ENCODE measurements at places on chromosomes 16 and 17. TPM values are rescaled to one million over a fixed set of nuclear protein-coding genes. Genes with fewer than 3 reads are reported as not detected.
A peak's percentile ranks its signal among the peaks of the same experiment; 100 is the strongest.

DNA sequence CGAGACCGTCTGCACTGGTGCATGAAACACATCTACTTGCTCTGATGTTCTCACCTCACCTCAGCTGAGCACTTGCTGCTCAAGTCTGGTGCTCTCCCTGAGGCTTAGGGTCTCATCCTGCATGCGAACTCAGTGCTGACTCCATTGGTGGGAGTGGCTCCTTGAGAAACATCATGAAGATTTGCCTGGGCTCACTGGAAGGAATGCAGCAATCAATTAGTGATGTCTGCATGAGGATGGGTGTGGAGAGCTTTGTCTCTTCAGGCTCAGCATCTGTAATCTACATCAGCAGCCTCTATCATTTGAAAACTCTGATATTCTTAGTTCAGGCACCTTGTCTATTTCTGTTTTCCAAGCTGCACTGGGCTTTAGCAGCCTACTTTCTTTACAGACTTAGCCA, 204.4 kb downstream of the IRF8 start:
- no peak for DNase-seq
- no peak overlapping the region for H3K4me3 ChIP-seq
- peaks cover 15% of the 10 kb centered on the region for H3K27me3 ChIP-seq
- H3K27ac ChIP-seq, result no peak overlapping the region
- H3K4me1 ChIP-seq, result no peaks in the 10 kb centered on the region
- H3K36me3 ChIP-seq, result no peaks in the 10 kb centered on the region

LPCAT2 gene
- 12.3 TPM for polyA plus RNA-seq

KRTAP3-2 gene
- not detected for polyA plus RNA-seq

DNA sequence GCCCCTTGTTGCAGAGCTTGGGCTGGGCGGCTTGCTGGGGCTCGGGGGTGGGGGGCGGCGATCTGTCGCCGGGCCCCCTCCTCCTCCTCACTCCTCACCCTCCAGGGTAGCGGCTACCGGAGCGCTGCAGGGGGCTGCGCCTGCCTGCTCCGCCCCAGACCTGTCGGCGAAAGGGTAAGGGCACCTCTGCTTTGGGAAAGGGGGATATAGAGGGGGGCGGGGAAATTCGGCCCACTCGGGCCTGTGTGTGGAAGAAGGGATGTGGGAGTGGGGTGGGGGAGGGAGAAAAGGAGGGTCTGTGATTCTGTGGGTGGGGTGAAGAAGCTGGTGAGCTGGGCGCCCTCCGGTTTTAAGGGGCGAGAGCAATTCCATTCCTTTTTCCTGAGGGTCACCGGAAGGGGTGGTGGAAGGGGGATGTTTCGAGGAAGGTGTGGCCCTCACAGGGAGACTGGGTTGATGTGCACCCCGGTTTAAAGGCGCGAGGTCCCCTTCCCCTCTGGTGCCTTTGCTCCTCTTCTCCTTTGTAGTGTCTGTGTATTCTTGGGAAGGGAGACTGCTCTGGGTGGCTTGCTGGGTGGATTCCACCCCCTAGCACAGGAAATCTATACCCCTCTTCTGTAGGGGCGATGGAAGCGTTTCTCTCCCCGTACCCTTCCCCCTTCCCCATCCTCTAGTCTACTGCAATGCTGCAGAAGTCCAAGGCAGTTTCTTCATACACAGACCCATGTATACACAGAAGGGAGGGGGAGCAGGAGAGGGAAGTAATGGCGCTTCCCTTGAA, 878 bp downstream of the TAOK1 start:
- no peak overlapping the region for H3K4me3 ChIP-seq
- peak overlapping the region; percentile 92 for H3K27ac ChIP-seq
- no peak for DNase-seq
- no peaks in the 10 kb centered on the region for H3K36me3 ChIP-seq
- peaks cover 31% of the 10 kb centered on the region for H3K4me1 ChIP-seq
- H3K27me3 ChIP-seq, result no peaks in the 10 kb centered on the region

GRCh38 chr17:14310101-14310500, 9.2 kb downstream of the HS3ST3B1 start:
- no peaks in the 10 kb centered on the region for H3K27me3 ChIP-seq
- no peak overlapping the region for H3K4me3 ChIP-seq
- DNase-seq, result no peak
- H3K4me1 ChIP-seq, result peaks cover 15% of the 10 kb centered on the region
- H3K27ac ChIP-seq, result no peak overlapping the region
- H3K36me3 ChIP-seq, result no peaks in the 10 kb centered on the region

DNA sequence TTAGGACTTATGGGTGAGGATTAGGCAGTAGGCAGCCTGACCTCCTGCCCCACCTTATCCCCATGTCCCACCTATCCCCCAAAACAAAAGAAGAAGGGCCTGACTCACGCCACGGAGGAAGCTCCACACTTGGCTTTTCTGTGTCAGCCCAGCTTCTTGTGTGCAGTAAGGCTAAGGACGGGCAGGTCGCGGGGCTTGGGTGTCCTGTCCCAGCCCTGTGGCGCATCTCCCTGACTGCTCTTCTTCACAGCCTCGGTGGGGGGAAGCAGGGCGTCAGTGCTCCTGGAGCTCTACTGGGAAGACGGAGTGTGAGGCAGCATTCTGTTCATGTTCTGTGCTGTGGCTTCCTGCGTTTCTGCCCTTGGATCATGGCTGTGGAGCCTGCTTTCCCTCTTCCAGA, 34.6 kb upstream of the ALDH3A2 start:
- peaks cover 15% of the 10 kb centered on the region for H3K4me1 ChIP-seq
- peak; percentile 35 for DNase-seq
- H3K36me3 ChIP-seq, result no peaks in the 10 kb centered on the region
- H3K27me3 ChIP-seq, result no peaks in the 10 kb centered on the region
- no peak overlapping the region for H3K4me3 ChIP-seq

Data from adrenal gland (tissue), 19 donors.